ENCODE measurements at places on chromosomes 5 and 9. TPM values are rescaled to one million over a fixed set of nuclear protein-coding genes. Genes with fewer than 3 reads are reported as not detected.

DNA sequence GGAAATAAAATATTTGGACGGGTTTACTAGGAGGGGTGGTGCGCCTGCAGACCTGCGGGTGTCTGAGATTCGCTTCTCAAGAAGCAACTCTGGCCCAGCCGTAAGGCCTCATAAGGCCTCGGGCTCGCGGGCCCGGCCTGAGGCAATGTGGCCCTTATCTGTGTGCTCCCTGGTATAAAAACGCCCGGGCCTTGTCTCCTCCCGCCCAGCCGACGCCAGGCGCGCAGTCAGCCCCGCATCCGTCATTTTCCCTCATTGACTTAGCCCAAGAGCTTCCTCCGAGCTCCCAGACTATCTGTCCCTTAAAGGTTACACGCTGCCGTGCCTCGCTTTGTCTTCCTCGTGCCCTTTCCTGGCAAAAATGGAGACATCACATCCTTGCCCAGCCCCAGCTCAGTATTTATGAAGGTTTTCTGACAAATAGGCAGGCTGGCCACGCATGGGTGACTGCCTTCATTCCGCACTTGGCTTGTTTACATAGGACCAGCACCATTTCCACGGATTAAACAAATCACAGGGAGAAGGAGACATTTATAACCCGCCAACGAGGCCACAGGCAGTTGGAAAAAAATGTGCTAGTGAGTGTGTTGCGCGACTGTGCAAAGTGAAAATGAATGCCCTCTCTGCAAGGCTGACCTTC lies 74.5 kb upstream of the TBCA start:
- DNase-seq: no peak

The WNK2 gene
- total RNA-seq: 2.2 TPM

DNA sequence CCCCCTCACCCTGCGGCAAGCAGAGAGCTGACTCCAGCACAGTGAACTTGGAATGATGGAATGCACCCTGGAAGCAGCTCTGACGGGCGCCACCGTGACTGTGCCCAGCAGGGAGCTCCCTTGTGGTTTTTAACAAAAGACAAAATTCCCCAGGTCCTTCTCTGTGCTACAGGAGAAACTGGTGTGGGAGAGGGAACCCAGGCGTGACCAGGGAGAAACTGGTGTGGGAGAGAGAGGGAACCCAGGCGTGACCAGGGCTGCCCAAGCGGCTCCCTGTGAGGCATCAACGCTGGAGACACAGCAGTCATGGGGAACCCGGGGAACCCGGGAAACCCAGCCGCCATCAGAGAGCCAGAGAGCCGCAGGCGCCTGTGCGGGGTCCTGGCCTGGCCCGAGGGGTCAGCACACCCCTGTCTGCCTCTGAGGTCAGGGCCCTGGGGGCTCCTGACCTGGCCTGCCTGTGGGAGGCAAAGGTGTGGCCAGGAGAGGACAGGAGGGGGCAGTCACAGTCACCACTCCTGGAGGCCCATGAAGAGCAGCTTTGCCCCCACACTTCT lies 3.1 kb upstream of the AHRR start:
- DNase-seq: no peak

DNA sequence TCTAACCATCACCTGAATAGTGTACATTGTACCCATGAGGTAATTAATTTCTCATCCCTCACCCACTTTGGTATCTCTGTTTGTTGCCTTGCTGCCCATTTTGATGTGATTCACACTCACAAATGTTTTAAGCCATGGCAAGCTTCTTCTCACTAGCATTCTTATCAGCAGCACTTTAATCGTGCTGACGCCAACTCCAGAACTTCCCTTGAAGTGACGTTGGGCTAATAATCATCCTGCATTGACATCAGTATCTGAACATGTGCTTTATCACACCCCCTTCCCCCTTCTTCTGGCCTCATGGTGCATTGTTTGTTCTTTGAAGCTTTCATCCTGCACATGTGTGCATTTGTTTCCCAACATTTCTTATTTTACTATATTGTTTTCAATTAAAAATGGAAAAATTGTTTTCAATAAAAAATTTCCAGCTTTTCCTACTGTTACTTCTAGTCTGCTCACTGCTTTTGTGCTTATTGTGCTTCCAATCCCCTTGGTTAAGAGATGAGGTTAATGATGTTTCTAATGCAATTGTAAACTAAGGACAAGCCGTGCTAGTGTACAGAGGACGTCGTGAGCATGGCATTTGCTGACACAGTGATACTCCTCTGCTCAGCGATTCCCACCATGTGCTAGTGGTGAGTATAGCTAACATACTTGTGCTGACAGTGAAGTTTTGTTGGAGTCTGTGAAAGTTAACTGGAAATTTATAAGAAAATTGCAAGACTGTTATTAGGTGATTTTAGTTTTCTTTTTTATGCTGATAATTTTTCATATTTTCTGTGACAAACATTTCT lies 238.5 kb downstream of the KDM4C start:
- no peak for DNase-seq

DNA sequence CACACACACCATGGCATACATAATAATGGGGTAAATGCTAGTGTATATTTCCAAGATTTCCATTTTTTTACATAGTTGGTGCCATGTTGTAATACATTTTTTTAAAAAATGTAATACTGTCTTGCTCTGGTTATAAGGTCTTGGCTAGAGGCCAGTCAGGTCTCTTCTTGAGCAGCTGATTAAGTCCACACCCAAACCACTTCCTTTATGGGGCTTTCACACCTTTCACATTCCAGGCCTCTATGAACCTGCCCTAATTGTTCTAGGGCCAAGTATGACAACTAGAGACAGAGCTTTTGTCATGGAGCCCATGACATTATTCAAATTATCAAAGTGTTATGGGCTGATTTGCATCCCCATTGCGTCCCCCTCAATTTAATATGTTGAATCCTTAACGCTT lies 495.6 kb upstream of the CTNND2 start:
- no peak for DNase-seq

DNA sequence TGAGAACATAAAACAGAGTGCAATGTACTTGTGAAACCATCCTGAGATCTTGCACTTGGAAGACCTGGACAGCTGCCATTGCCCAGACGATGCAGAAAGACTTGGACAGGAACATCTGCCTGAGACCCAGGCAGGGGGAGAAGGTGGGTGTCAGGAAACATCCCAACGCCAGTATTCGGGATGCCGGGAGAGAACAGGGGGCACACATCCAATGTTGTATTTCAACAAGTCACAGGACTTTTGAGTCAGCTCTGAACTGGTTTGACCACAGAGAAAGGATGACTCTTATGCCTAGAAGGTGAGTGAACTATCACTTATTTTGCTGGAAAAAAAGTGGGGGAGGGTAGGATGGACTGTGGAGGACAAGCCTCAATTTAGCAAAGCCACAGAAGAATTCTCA lies 124.6 kb downstream of the ROR2 start:
- no peak for DNase-seq

- DNase-seq: no peak
These were observed 241.0 kb upstream of the NFIL3 start for GRCh38 chr9:91664663-91665062.

The TAF11L13 gene
- not detected for total RNA-seq

The PITX1 gene
- total RNA-seq: 1.1 TPM

DNA sequence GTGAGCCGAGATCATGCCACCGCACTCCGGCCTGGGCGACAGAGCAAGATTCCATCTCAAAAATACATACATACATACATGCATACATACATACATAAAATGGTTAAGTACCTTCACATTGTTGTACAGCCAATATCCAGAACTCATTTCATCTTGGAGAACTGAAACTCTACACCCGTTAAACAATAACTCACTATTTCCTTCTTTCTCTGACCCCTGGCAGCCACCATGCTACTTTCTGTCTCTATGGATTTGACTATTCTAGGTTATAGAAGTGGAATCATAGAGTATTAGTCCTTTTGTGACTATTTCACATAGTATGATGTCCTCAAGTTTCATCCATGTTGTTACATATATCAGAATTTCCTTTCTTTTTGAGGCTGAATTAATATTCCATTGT lies 9.6 kb upstream of the KIF27 start:
- DNase-seq: no peak

- DNase-seq: no peak
These were observed 39.0 kb upstream of the TARS1 start for GRCh38 chr5:33401482-33402390.

DNA sequence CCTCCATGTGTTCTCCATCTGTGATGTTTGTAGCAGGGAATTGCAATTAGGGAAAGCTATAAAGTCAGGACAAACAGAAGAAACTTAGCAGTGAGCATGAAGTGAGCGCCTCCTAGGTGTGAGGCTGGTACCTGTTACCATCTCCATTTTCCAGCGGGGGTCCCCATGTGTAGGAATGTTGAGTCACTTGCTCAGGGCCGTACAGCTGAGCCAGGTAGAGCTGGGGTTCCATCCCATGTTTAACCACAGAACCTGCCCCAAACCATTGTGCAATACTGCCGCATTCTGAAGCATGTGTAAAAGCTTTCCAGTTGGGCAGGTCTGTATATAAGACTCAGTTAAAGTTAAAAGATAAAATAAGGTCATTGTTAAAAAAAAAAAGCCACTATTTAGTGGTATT lies 62.7 kb downstream of the NDFIP1 start:
- no peak for DNase-seq

Measured in activated T-helper 1 cell treated with anti-CD3 and anti-CD28 coated beads, Interleukin-12 subunit alpha, Interleukin-12 subunit beta, Interleukin-2, Interleukin-4 antibody, amounts not matched to agents 30 ng/mL and 10 ng/mL and 1 ng/mL, durations not matched to agents 14 hours and 24 hours and 36 hours (primary cell).